MCF 10A (cell line): ENCODE measurements at places on chromosomes 2 and 18. TPM values are rescaled to one million over a fixed set of nuclear protein-coding genes. Genes with fewer than 3 reads are reported as not detected.
A peak's percentile ranks its signal among the peaks of the same experiment; 100 is the strongest.

- no peak for DNase-seq
- H3K4me1 ChIP-seq: no peaks in the 10 kb centered on the region
- no peak overlapping the region for H3K27ac ChIP-seq
- H3K4me3 ChIP-seq: no peak overlapping the region
Measured at GRCh38 chr2:135999899-136000298, 14.5 kb upstream of the DARS1 start.

- DNase-seq: no peak
- no peak overlapping the region for H3K27ac ChIP-seq
- no peaks in the 10 kb centered on the region for H3K27me3 ChIP-seq
- H3K4me3 ChIP-seq: no peak overlapping the region
- H3K4me1 ChIP-seq: peaks cover 6% of the 10 kb centered on the region
Measured at GRCh38 chr2:185063761-185064160, 465.4 kb downstream of the ZNF804A start.

GRCh38 chr2:150153646-150154307 is 333.7 kb downstream of the RND3 start:
- H3K27ac ChIP-seq: peak overlapping the region; percentile 0
- no peak for DNase-seq
- H3K4me1 ChIP-seq: peaks cover 11% of the 10 kb centered on the region
- no peaks in the 10 kb centered on the region for H3K36me3 ChIP-seq
- H3K4me3 ChIP-seq: no peak overlapping the region
- no peaks in the 10 kb centered on the region for H3K27me3 ChIP-seq

DNA sequence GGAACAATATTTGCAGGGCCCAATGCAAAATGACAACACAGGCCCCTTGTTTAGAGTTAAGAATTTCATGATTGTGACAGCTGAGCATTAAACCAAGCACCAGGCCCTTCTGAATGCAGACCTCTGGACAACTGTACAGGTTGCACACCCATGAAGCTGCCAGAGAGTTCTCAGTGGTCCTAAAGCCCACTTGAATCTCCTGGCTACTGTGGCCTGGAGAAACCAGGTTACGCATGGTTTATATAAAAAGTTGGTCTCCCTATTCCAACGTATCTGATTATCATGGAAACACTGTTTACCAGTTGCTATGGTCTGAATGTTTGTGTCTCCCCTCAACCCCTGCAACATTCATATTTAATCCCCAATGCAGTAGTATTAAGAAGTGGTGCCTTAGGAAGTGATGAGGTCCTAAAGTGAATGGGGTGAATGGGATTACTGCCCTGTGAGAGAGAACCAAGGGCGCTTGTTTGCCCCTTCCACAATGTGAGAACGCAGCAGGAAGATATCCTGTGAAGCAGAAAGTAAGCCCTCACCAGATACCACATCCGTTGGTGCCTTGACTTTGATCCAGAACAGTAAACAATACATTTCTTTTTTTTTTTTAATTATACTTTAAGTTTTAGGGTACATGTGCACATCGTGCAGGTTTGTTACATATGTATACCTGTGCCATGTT is 48.0 kb upstream of the ANXA4 start:
- no peak overlapping the region for H3K27ac ChIP-seq
- no peaks in the 10 kb centered on the region for H3K36me3 ChIP-seq
- no peak overlapping the region for H3K4me3 ChIP-seq
- no peaks in the 10 kb centered on the region for H3K27me3 ChIP-seq
- DNase-seq: no peak

- H3K4me3 ChIP-seq: no peak overlapping the region
- H3K27me3 ChIP-seq: no peaks in the 10 kb centered on the region
- peak; percentile 55 for DNase-seq
- peaks cover 12% of the 10 kb centered on the region for H3K4me1 ChIP-seq
Measured at GRCh38 chr2:30293303-30293921, 62.1 kb downstream of the LBH start.

Gene SNED1
- 18.0 and 22.0 TPM in 2 replicates for total RNA-seq

GRCh38 chr2:76953733-76954347 is 568.3 kb downstream of the LRRTM4 start:
- no peak overlapping the region for H3K4me3 ChIP-seq
- H3K27me3 ChIP-seq: peaks cover 69% of the 10 kb centered on the region
- H3K27ac ChIP-seq: no peak overlapping the region
- DNase-seq: peak; percentile 68
- H3K36me3 ChIP-seq: no peaks in the 10 kb centered on the region
- no peaks in the 10 kb centered on the region for H3K4me1 ChIP-seq

- H3K27me3 ChIP-seq: peaks cover 63% of the 10 kb centered on the region
- H3K4me1 ChIP-seq: no peaks in the 10 kb centered on the region
- H3K4me3 ChIP-seq: no peak overlapping the region
Measured at GRCh38 chr2:176080540-176081375, 3.0 kb downstream of the EVX2 start.

DNA sequence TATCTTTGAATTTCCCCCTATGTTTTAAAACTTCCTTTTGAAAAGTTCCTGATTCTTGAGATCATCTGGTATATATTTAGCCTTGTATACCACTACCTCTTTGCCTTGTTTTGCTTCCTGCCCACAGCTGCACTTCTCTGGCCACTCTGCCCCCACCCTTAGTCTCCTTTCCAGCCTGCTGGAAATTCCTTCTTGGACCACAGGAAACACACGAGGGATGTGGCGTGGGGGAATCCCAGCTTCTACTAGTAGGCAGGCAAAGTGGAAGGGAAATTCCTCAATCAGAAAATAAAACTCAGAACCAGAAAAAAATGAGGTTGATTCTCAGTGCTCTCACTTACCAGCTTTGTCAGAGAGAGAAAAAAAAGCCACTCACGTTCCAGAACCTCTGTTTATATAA is 13.4 kb downstream of the IL18RAP start:
- no peak overlapping the region for H3K27ac ChIP-seq
- DNase-seq: no peak
- no peak overlapping the region for H3K4me3 ChIP-seq
- H3K36me3 ChIP-seq: no peaks in the 10 kb centered on the region

Gene GREB1L
- 9.4 and 11.0 TPM in 2 replicates for total RNA-seq

GRCh38 chr2:203656522-203657287 is 49.7 kb upstream of the CD28 start:
- H3K27ac ChIP-seq: peak overlapping the region; percentile 79
- H3K27me3 ChIP-seq: no peaks in the 10 kb centered on the region
- H3K36me3 ChIP-seq: peaks cover 11% of the 10 kb centered on the region
- peak; percentile 91 for DNase-seq

GRCh38 chr2:190682168-190682567 is 33.3 kb downstream of the NAB1 start:
- H3K27ac ChIP-seq: no peak overlapping the region
- no peaks in the 10 kb centered on the region for H3K27me3 ChIP-seq
- H3K36me3 ChIP-seq: peaks cover 51% of the 10 kb centered on the region

Gene GAD1
- total RNA-seq: 1.6 and 2.5 TPM in 2 replicates

Gene SCN9A
- 1.3 and 1.9 TPM in 2 replicates for total RNA-seq

DNA sequence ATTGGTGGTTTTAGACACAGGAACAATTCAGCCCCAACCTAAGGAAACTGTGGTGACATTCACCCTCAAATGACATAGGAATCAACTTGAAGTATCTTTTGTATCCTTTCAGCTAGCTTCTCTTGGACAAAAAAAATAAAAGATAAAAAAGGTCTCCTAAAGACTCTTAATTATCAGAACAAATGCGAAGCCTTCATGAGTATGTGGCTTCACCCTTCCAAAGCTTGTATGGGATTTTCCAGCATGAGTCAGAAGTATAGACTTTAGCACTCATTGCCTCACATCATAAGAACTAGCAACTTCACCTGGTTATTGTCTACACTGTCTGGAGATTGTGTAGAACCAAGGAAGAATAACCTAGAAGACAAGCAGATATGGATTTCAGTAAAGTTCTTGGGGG is 135.4 kb downstream of the LAMA3 start:
- H3K27ac ChIP-seq: peak overlapping the region; percentile 90
- peak; percentile 63 for DNase-seq
- H3K36me3 ChIP-seq: no peaks in the 10 kb centered on the region
- no peaks in the 10 kb centered on the region for H3K27me3 ChIP-seq
- no peak overlapping the region for H3K4me3 ChIP-seq

- H3K4me3 ChIP-seq: no peak overlapping the region
- peaks cover 56% of the 10 kb centered on the region for H3K27me3 ChIP-seq
- H3K36me3 ChIP-seq: no peaks in the 10 kb centered on the region
- no peak overlapping the region for H3K27ac ChIP-seq
Measured at GRCh38 chr2:15762449-15762848, 170.8 kb downstream of the DDX1 start.

GRCh38 chr2:223050900-223051504 is 988 bp upstream of the KCNE4 start:
- DNase-seq: no peak
- H3K4me1 ChIP-seq: peaks cover 7% of the 10 kb centered on the region
- H3K27me3 ChIP-seq: no peaks in the 10 kb centered on the region

Gene TANK
- 62.0 and 79.6 TPM in 2 replicates for total RNA-seq

DNA sequence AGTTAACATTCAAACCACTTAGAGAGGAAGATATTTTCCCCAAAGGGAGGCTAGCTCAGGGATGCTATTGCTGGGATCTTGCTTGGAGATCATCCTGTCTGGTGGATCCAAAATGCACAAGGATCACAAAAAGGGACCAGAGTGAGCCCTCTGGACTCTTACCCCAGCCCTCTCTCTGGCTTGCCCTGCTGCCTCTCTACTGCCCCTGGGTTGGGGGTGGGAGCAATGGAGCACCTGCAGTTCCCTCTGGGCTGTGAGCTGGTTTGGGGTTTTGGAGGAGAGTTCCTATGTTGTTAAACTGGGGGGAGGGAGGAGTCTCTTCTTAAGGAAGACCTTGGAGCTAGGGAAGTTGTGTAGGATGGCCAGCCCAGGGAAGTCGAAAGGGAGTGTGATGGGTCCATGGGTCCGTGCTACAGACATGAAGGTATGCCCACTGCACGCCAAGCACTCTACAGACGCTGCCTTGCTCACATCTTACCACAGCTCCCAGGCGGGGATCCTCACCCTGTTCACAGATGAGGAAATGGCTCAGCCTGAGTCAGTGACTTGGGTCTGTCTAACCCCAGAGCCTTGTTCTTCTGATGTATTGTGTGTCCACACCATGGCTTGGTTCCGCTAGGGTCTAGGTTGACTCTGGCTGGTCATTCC is 3.8 kb downstream of the LBH start:
- H3K36me3 ChIP-seq: peaks cover 6% of the 10 kb centered on the region
- H3K27ac ChIP-seq: no peak overlapping the region
- no peak overlapping the region for H3K4me3 ChIP-seq
- H3K4me1 ChIP-seq: peaks cover 18% of the 10 kb centered on the region

DNA sequence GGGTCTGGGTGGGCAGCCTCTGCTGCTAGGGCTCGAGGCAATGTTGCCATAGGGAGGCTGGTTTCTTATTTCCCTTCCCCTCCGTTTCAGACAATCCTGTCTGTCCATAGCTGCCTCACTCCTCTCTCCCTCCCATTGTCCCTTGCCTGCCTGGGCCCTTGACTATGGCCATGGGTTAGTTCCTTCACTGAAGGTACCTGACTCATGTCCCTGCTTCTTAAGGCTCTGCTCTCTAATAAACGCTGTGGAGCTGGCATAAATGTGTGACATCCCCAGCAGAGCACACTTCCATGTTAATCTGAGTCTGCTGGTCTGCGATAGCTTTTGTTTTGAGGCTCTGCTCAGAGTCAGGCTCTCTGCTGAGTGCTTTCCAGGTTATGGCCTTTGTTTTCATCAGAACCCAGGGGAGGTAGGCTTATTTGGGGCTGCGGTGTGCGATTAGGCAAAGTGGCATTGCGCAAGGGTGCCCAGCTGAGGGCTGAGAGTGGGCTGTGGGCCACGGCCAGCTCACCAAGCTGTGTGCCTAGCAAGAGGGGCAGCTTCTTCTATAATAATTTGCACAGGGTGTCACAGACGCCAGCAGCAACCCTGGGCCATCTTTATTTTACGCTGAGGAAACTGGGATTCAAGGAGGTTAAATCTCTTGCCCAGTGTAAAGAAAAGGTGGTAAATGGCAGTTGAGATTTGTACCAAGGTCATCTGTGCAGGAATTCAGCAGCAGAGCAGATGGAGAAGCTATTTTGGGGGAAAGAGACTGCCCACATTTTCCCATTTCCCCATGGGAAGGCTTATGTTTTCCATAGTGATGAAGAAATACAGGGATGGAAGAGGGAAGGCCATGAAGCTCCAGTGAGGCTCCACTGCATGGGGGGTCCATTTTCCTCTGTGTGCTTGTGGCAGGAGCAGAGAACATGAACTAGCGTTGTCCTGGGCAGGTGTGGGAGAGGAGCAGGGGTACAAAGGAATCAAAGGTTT is 25.6 kb downstream of the MRPL33 start:
- peak overlapping the region; percentile 68 for H3K27ac ChIP-seq
- H3K27me3 ChIP-seq: no peaks in the 10 kb centered on the region
- peak; percentile 50 for DNase-seq
- H3K4me3 ChIP-seq: no peak overlapping the region

Gene LDLRAD4
- not detected in 2 replicates for total RNA-seq

- H3K4me3 ChIP-seq: no peak overlapping the region
- peaks cover 9% of the 10 kb centered on the region for H3K4me1 ChIP-seq
- no peaks in the 10 kb centered on the region for H3K27me3 ChIP-seq
- no peak for DNase-seq
Measured at GRCh38 chr18:49023271-49023937, 72.6 kb upstream of the SMAD7 start.
